Stimulated activated CD4-positive, alpha-beta T cell treated with anti-CD3 and anti-CD28 coated beads, Interleukin-2, amount 100 ng/mL, for 24 hours (primary cell): ENCODE measurements at places on chromosomes 3 and 15.

GRCh38 chr3:118146658-118147375 is 887.8 kb downstream of the IGSF11 start:
- no peak for DNase-seq

DNA sequence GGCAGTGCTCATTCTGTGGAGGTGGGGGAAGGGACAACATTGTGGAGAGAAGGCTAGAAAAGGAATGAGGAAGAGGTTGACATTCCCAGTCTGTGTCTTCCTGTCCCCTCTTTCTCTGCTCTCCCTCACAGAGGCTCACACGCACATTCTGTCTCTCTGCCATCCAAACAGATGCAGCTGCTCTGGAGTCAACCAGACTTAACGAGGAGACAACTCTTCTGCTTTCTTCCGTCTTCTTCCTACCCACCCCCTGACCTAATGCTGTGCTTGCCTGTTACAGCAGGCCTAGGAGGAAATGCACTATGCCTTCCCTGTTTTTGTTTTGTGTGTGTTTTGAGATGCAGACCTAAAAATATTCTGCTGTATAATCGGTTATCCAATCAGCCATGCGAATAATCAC is 121.9 kb downstream of the CACNA1D start:
- no peak for DNase-seq

- peak; percentile 19 for DNase-seq
Observed at GRCh38 chr3:12139111-12139511, 19.6 kb downstream of the TIMP4 start.

DNA sequence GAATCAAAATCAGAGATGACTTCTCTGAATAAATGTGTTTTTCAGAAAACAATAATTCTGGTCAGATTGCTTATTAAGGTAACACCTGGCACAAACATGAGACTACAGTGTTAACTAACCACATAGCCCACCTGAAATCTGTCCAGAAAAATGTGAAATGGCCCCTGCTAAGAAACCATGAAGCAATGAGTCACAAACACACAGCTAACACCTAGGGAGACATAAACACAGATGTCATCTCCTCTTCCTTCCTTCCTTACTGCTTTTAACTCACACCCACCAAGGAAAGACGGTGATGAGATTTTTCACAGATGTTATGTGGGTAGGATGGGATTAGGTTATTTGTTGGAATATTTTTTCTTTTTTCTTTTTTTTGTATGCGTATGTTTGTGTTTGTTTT is 315.0 kb upstream of the STAC start:
- no peak for DNase-seq

GRCh38 chr15:62740141-62741004 is 302.2 kb upstream of the TPM1 start:
- DNase-seq = no peak

DNA sequence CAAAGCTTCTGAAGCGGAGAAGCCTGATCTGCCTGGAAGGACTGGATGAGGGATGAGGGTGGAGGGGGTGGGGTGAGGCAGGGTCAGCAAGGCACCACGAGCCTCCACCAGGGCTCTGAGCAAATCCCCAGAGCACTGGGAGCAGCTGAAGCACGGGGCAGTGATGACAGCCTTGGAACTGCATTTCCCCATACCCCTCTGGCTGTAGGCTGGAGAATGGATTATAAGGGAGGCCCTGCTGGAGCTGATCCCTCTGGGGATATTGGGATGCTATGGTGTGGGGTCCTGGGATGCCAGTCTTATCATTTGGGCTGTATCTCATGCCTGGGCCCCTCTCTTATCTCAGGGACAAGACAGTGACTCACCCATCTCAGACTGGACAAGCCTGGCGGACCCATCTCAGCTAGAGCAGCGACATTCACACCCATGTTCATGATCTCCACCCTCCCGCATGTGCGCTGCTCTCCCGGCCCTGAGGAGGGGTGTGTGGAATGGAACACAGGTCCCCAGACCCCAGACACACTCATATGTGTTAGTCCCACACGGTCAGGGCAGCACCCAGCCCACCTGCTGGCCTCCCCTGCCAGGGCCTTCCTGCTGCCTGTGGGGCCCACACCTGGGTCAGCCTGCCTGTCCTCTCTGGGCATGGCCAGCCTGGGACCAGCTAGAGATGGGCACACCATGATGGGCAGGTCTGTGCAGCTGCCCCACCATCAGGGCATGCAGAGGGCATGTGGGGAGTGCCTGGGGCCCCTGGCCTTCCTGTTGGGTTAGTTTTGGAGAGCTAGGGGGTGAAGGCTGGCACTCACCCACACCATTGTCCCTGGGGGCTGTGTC is 97.1 kb downstream of the FBLN2 start:
- DNase-seq = no peak

DNA sequence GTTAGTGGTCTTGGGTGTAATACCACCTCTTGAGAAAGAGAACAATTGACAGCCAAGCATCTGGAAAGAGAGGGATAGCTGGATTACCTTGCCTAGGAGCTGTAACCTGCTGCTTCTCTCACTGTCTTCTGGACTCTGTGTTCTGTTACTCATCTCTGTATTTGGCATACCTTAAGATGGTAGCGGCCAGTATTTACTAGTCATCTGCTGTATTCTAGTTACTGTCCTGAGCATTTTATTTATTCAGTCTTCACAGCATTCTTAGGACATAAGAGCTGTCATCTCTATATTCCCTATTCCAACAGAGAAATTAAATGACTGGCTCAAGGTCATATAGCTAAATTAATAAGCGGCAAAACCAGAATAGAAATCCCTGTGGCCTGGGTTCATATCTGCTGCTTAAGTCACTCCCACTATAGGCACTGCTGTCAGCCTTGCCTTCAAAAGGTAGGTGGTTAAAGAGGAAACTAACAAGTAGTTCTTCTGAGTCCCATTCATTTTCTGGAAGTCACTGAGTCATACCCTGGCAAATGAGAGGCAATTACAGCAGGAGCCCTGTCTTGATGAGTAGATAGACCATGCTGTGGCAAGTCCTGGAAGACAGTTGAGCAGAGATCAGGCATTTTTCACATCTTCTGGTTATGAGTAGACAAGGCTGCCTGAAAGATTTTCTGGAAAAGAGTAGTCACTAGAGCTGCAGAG is 68.2 kb downstream of the RAB7A start:
- peak; percentile 55 for DNase-seq

DNA sequence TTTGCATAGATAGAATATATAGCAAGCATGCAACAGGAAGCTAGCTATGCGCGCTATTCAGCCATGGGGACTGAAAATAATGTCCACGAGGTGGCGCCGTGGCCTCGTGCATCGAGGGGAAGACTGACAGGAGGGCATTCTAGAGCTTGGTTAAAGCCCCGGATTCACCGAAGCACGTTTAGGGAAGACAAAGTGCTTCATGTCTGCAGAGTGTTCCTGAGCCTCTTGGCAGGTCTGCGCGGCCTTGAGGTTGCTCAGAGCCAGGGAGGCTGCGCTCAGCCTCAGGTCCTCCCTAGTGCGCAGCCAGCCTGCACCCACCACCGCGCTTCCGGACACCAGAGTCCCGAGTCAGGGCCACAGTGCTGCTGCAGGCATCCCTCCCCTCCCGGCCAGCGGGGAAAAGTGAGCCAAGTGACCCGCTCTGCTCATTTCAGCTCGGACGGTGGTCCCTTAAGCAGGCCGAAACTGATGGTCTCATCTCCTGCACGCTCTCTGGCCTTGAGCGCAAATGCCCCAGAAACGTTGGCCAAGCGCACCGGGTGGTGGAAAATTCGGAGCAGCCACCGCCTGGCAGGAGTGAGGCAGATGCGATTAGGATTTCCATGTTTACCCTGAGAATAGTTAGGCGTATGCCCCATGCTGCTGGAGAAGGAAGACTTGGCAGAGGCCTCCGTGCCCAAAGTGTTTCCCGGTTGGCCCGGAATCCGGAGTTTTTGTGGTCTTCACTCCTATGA is 24.8 kb downstream of the GABRA5 start:
- DNase-seq = peak; percentile 26

GRCh38 chr15:88006146-88006545 is 250.4 kb downstream of the NTRK3 start:
- no peak for DNase-seq
